GM13977 (cell line): ENCODE measurements at places on chromosomes 6 and 20.

- peak; percentile 66 for DNase-seq
These were observed 7.4 kb downstream of the SLC52A3 start for GRCh38 chr20:760751-761417.

- DNase-seq: no peak
These were observed 36.6 kb upstream of the DUSP22 start for GRCh38 chr6:255751-256083.

GRCh38 chr6:134436281-134436815 lies 118.4 kb upstream of the SGK1 start:
- DNase-seq: peak; percentile 57

DNA sequence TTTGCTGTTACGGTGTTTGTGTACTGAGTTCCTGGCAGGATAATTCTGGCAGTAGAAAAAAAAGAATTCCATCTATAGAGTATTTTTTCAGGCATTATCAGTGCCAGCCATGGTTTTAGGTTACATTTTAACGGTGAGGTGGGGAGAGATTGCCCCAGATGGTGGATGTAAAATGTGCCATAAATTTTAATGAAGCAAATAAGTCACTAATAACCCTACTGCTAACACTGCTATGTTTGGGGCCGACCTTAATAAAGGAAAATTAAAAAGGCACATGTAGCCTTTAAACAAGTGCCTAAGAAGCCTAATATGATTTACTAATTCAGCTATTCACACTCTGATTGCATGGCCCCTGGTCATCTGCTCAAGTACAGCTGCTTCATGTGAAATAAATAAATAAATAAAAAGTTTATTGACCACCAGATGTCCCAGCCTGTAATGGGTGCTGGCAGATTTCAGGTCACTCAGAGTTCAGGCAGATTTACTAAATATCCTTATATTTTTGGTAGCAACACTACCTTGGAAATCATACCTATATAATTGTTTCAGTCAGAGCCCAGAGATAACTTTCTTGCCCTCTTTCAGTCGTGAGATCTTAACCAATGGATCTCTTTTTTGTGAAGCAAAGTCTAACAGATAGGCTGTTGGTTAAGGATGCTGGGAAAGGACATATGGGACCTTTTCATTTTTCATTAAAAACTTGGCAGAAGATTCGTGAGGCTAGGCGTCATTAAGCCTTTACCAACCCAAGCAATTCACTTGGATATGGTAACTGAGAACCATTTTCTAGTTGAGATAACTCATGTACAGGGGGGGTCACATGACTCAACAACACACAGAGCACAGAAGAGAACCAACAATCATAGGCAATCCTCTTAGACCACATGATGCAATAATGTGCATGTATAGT lies 495.0 kb upstream of the NRSN1 start:
- no peak for DNase-seq

GRCh38 chr6:128063850-128064539 lies 163.1 kb upstream of the THEMIS start:
- no peak for DNase-seq

- DNase-seq: no peak
These were observed 11.6 kb downstream of the IGF2R start for GRCh38 chr6:159980474-159980873.

DNA sequence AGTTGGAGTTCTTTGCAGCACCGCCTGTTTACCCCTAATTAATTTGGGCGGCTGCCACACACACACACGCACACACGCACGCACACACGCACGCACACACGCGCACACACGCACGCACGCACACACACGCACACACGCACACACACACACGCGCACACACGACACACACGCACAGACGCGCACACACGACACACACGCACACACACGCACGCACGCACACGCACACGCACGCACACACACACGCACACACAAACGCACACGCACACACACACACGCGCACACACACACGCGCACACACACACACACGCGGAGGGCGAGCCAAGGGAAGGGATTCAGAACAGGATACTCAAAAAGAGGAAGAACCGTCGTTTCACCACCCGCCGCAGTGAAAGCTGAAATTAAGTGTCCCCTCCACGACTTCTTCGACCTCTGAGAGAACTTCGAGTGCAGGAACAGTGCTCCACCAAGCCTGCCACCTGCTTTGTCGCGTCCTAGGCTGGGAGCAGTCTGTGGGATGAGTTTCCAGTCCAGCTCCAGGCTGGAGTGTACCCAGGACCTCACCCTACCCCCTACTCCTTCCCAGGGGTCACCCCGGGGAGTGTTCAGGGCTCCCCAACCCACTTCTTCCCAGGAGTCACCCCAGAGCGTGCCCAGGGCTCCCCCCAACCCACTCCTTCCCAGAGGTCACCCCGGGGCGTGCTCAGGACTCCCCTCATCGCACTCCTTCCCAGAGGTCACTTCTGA lies 1.1 kb downstream of the RNASET2 start:
- peak; percentile 53 for DNase-seq

GRCh38 chr6:140486450-140487361 lies 1112.3 kb upstream of the CITED2 start:
- DNase-seq: no peak

GRCh38 chr6:44869321-44869897 lies 458.7 kb upstream of the RUNX2 start:
- DNase-seq: peak; percentile 53

- DNase-seq: no peak
These were observed 151.7 kb downstream of the FRK start for GRCh38 chr6:115908906-115909559.

- no peak for DNase-seq
These were observed 40.3 kb upstream of the SPTLC3 start for GRCh38 chr20:12968472-12968871.

GRCh38 chr6:170290296-170291128 lies at the start of gene DLL1:
TSS of gene DLL1 (minus strand) at chr6:170291078. CDS start at chr6:170290139, 939 bp downstream.
- DNase-seq: peak; percentile 67

- no peak for DNase-seq
These were observed 132.4 kb downstream of the BCAS1 start for GRCh38 chr20:53937929-53938367.

GRCh38 chr6:52086741-52087140 lies 672 bp downstream of the PKHD1 start:
- DNase-seq: no peak

GRCh38 chr6:163367497-163368183 lies 46.9 kb upstream of the QKI start:
- DNase-seq: no peak

GRCh38 chr6:90169374-90169773 lies 127.3 kb downstream of the BACH2 start:
- DNase-seq: no peak

DNA sequence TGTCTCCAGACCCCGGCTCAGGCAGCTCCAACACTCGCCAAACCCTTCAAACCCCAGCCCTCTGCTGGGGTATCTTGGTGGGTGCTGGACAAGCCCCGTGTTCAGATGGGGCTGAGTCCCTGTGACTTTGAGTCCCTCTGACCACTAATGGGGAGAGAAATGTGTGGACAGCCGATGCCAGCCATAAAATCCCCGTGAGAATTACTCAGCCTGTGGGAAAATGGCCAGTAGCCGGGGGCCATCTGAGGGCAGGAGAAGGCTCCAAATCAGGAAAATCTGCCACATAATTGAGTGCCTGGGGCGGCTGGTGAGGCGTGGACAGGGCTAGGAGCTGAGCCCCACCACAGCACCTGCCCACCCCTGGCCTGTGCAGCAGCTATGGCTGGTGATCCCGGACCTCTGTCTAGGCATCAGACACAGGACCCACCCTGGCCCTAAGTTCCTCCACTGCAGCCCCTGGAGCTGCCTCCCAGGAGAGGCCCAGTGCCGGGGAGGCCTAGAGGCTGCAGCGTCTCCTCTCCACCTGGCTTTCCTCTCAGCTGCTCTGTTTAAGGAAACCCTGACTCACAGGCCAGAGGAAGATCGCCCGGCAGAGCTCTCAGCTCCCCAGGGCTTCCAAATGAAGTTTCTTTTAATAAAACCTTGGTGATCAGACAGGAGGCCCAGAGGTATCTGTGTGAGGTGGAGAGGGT lies 53.7 kb upstream of the SLCO4A1 start:
- DNase-seq: no peak

DNA sequence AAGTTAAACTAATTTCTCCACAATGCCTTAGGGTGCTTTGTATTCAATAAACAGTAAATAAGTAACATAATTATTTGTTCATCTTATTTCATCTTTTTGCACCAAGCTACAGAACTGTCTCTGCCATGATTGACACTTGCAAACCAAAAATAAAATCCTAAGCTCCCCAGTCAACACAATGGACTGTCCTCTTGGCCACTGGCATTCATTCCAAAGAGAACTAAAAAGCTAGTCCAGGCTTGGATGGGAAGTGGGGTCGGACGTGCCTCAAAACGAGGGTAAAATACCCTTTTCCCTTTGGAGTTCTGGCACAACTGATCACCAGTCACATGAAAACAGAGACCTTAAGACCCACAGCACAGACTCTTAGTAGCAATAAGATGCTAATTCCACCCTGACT lies 66.4 kb upstream of the THBS2 start:
- no peak for DNase-seq

GRCh38 chr6:166007349-166008263 lies 160.0 kb downstream of the TBXT start:
- no peak for DNase-seq

GRCh38 chr6:44105993-44106740 lies 21.1 kb downstream of the MRPL14 start:
- no peak for DNase-seq

DNA sequence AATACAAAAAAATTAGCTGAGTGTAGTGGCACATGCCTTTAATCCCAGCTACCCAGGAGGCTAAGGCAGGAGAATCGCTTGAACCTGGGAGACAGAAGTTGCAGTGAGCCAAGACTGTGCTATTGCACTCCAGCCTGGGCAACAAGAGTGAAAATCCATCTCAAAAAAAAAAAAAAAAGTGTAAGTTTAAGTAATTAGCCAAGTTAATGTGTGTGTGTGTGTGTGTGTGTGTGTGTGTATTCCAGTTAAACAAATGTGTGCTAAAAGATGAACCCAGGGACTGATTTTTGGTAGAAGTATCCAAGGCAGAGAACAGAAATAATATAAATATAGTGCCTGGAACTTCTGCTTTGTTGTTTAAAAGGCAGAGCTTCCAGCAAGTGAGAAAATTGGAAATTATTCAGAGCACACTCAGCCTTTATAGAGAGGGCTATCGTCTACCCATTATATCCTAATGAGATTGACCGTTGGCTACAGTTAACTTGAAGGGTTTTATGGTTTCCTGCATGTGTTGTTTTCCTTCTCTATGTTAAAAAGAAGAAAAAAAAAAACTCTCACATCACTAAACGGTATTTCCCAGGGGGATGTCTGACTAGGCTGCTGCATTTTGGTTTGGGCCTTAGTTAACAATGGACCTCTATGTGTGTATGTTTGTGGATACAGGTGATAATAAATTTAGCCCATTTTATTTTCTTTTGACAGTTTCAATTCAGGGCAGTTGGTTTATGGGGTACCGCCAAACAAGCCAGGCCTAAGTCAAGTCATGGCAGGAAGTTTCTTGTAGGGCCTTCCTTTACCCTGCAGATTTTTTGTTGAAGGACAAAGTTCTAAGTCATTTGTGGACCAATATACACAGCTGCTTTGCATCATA lies 9.8 kb downstream of the SOX4 start:
- DNase-seq: no peak

GRCh38 chr6:135114355-135115145 lies 59.9 kb upstream of the HBS1L start:
- peak; percentile 18 for DNase-seq

DNA sequence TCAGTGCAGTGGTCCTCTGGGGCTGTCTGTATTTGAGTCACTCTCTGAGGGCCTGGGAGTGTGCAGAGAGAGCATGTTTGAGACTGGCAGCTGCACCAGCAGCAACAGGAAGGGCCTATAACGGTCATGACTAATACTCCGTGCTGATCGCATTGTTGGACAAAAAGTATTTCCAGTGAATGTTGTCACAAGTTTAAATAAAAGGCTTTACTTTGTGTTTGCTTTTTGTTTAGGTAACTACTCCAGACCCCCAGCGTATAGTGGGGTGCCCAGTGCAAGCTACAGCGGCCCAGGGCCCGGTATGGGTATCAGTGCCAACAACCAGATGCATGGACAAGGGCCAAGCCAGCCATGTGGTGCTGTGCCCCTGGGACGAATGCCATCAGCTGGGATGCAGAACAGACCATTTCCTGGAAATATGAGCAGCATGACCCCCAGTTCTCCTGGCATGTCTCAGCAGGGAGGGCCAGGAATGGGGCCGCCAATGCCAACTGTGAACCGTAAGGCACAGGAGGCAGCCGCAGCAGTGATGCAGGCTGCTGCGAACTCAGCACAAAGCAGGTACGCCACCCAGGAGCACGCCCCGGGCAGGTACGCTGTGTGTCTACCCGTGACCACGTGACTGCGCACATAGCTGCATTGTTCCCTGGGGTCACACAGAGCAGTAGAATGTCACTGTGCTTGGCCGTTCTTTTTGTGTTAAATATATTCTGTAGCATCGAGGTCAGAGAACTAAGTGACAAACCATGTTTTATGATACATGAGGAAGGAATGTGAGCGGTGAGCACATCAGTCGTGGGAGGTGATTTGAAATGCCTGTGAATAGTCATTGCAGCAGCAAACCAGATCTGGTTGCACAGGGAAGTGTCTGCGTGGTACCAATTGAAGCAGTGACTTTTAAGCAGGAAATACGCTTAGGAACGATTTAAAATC lies 174.7 kb downstream of the TMEM242 start:
- no peak for DNase-seq

DNA sequence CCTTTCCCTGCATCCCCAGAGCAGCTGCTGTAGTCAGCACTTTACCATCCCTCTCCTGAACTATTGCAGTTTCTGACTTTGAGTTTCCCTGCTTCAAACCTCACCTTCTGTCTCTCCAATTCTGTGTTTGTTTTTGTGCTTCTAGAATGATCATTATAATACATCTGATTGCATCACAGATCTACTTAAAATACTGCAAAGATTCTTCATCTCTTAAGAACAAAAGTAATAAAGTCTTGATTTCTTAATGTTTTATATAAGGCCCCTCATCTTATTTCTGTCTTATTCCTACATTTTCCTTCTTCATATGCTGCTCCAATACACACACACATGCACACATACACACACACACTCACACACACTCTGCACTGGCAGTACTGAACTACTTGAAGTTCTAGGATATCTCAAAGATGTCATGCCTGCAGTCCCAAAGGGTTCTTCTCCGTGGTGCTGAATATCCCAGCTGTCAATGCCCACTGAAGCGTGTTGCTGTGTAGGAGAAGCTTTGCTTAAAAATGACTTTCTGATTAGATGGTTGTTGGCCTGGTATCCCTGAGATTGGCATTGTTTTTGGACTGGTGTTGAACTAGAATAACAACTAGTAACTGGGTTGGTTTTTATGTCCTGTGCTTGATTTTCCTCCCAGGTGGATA lies 97.2 kb downstream of the MAP3K4 start:
- no peak for DNase-seq

- no peak for DNase-seq
These were observed 356 bp downstream of the TBXT start for GRCh38 chr6:166167258-166167731.
